Kidney epithelial cell (primary cell): ENCODE measurements at places on chromosomes 3 and 15.

GRCh38 chr15:52256366-52256765, 39.2 kb downstream of the MYO5C start:
- peak; percentile 39 for DNase-seq

DNA sequence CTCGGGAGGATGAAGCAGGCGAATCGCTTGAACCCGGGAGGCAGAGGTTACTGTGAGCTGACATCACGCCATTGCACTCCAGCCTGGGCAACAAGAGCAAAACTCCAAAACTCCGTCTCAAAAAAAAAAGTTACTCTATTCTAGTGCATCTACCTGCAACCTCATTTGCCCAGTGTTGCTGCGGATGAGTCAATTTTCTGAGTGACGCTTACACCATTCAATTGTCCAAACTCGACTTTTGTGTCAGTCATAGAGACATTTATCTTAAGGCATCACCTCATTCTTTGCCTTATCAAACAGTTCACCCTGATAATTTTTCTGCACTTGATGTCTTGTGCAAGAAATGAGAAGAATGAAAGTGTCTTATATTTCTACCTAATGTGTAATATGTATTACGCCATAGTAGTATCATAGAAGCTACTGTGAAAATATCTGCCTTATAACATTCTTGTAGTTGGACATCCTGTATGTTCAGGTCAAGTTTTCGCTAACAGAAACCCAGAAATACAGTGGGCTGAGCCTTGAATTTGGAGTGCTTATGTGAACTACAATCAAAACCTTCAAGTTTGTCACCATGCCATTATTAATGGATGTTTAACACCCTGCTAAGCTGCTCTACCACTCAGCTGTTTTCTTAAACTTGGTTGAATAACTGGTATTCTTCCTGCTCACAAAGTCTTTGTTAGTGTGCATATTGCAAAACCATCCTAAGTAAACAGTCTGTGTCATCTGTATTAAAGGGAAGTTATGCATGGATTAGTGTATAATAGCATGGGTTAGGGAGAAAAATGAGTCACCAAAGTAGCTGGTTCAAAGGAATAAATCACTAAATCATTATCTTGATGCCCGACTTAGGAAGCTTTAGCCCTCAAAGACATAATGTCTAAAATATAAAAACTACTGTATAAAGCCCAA, 531.0 kb upstream of the NR2F2 start:
- DNase-seq, result peak; percentile 96

GRCh38 chr3:45596290-45596791, 1.8 kb downstream of the LIMD1 start:
- DNase-seq, result no peak

DNA sequence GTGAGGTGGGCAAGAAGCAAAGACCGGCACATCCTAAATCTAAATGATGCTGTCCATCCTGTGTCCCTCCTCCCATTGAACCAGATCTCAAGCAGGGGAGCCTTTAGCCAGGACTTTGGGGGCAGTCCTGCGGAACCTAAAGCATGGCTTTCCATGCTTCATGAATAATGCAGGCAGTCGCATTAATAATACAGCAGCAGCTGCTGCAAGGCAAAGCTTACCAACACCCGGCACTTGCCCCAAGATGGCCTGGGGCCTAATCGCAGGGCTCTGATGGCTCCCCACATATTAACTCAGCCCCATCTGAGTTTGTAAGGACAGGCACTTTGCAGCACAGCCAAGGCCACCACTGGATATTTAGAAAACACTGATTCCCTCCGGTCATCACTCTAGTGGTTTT, 114.4 kb downstream of the NTRK3 start:
- DNase-seq, result no peak

- DNase-seq, result peak; percentile 9
Measured at GRCh38 chr15:94584833-94585244, 353.5 kb downstream of the MCTP2 start.

GRCh38 chr3:159650726-159651125, 337.9 kb upstream of the IL12A start:
- no peak for DNase-seq

DNA sequence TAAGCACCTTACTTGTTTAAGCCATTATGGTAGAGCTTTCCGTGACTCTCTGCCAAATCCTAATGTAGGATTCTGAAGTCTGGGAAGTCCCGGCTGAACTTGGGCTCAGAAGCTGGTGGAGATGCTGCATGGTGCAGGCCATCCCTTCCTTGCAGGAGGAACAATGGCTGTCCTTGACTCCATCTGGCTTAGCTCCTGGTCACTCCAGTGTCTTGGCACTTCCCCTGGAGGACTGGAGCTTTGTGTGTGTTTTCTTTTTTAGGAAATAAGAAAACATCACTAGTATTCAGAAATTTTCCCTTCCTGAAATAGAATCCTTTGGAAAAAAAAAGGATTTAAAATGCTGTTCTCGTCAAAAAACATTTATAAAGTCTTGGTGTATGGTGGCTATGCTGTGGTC, 209.3 kb upstream of the ROPN1 start:
- no peak for DNase-seq

DNA sequence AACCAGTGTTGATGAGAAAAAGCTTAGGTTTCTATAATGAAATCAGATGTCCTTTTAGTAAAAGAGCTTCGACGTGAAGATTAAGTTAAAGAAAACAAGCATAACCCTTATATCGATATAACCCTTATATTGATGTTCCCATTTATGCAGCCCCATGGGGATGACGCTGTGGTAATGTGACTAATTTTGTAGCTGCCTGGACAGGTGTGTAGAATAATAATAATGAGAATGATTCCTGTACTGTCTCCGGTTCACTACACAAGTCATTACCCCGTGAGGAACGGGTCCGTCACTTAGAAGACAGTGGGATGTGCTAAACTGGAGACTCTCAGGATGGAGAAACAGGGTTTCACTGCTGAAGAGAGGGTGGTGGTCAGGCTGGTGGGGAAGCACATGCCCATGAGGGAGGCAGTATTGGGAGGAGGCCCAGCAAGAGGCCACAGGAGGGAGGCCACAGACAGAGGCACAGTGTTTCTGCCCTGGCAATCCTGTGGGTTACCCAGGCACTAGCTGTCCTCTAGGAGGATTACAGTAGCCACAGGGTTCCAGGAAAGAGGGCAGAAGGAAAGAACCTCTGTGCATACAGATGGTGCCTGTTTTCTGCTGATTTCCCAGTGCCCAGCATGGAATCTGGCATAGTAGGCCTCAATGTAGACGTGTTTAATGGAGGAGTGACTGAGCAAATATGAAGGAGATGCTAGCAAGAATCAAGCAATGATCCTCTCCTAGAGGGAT, 191.1 kb upstream of the TSC22D2 start:
- no peak for DNase-seq

DNA sequence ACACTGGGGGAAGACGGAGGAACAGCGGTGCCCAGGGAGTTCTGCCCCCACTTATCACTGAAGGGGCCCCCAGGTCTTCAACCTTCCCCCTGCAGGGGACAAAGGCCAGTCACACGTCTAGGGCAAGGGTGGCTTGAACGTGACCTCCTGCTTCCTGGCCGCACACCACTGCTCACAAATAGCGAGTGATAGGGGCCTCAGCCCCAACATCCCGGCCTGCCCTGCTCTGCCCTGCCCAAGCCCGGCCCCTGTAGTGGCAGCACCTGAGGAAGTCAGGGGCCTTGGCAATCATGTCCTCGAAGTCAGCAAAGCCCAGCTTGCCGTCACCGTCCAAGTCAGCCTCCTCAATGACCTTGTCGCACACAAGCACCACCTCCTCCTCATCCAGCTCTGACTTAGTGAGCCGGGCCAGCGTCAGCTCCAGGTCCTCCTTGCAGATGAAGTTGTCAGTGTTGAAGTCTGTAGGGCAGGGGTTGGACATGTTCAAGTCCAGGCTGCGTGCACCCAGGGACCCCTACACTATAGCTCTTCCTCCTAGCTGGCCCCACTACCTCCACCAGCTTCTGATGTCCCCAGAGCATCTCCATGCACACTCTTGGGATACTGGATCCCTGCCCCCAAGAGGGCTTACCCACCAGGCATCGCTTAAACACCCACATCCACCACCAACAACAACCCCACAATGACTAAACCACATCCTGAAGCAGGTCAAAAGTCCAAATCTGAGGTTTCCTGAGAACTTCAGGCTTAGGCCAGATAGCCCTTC, 13.3 kb downstream of the SH2D7 start:
- no peak for DNase-seq

- DNase-seq, result no peak
Measured at GRCh38 chr3:127410678-127411077, 122.8 kb upstream of the PRR20G start.

GRCh38 chr3:115397433-115397832, 225.9 kb upstream of the GAP43 start:
- no peak for DNase-seq

DNA sequence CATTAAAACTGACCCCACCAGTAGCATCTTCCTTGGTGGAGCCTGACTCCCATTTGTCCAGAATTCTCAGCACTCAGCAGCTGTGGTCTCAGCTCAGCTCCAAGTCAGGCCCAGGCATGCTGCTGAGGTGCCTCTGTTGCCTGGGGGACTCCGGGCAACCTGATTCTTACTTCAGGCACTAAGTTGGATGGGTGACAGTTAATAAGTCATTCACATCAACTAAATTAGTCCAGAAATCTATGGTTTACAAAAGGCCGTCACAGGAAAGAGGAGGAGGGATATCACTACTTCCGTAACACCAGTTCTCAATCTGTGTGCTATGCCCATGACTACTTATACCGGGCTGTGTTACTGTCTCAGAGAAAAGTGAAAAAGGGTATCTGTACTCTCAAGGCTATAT, 310.2 kb downstream of the SATB1 start:
- no peak for DNase-seq

DNA sequence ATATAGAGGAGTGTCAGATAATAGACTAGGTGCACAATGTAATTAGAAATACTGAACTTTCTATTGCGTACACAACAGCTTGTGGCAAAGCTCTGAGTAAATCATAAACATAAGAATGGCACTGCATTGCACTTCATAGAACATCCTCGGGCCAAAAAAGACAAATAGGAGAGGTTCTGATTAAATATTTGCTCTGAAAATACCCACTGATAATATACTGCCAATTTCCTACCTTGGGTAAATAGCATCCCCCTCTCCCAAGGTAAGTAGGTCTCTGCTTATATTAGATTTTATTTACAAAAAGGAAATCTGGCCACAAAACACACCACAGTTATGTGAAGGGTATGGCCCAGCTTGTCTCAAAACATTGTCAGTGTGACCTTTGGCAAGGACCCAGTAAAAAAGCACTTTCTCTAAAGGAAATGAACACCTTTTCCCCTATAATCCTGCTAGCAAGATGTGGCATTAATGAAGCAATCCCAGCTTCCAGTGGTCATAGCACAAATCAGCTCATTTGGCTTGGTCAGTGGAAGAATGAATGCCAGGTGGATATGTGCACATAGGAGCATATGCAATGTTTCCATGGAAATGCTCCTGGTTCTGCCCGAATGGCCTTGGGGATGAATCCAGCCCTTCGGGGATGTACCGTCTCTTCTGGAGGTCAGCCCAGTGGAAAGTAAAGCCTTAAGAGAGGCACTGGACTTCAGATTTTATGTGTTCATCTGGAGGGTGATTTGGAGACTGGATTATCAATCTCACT, 315.9 kb downstream of the LSAMP start:
- DNase-seq, result no peak

- no peak for DNase-seq
Measured at GRCh38 chr15:26065723-26066122, 202.6 kb upstream of the ATP10A start.
